ENCODE measurements at places on chromosomes 6 and 20. TPM values are rescaled to one million over a fixed set of nuclear protein-coding genes. Genes with fewer than 3 reads are reported as not detected.

Gene MTHFD1L
- total RNA-seq = 31.7 TPM

Gene EEF1A2
- total RNA-seq = 2.1 TPM

Gene GSTA1
- not detected for total RNA-seq

Gene SNAP91
- 0.28 TPM for total RNA-seq

Gene TSHZ2
- total RNA-seq = 41.1 TPM

Gene ARMC12
- 0.69 TPM for total RNA-seq

Gene AGER
- total RNA-seq = 1.1 TPM

Gene MAP3K5
- total RNA-seq = 53.0 TPM

Gene TCP11
- not detected for total RNA-seq

Gene TDRD6
- 1.6 TPM for total RNA-seq

Gene ENPP5
- total RNA-seq = 0.32 TPM

Gene CST4
- total RNA-seq = not detected

Gene TNFRSF6B
- 10.9 TPM for total RNA-seq

Gene WFDC10B
- 0.93 TPM for total RNA-seq

Gene FNDC1
- not detected for total RNA-seq

Gene PDE7B
- 7.3 TPM for total RNA-seq

Gene CST2
- total RNA-seq = not detected

Gene OXT
- not detected for total RNA-seq

Gene TBC1D7
- 5.3 TPM for total RNA-seq

Gene GATA5
- total RNA-seq = 1.4 TPM

Gene TJAP1
- total RNA-seq = 14.0 TPM

Gene NRN1
- 18.6 TPM for total RNA-seq

Gene C20orf144
- total RNA-seq = not detected

Gene BLCAP
- 197 TPM for total RNA-seq

Gene EDN3
- total RNA-seq = not detected

Gene CALHM4
- not detected for total RNA-seq

Gene PPP1R14C
- 0.31 TPM for total RNA-seq

Gene GPR63
- total RNA-seq = 0.50 TPM

Gene NR2E1
- not detected for total RNA-seq

Gene TBC1D22B
- 8.0 TPM for total RNA-seq

Gene STX11
- 156 TPM for total RNA-seq

Gene PDYN
- total RNA-seq = not detected

Gene TMEM63B
- 23.4 TPM for total RNA-seq

Gene MOCS1
- total RNA-seq = 90.1 TPM

Gene LYRM4
- total RNA-seq = 26.2 TPM

Gene NAPB
- total RNA-seq = 11.7 TPM

Gene GPR6
- total RNA-seq = not detected

Gene PHACTR2
- total RNA-seq = 59.1 TPM

Gene DNMT3B
- 0.37 TPM for total RNA-seq

Gene BHLHE23
- not detected for total RNA-seq

Gene TFAP2A
- not detected for total RNA-seq

Gene OPRL1
- total RNA-seq = 1.5 TPM

Gene ERVFRD-1
- total RNA-seq = 0.24 TPM

Gene KIF6
- total RNA-seq = 0.38 TPM

Gene TRIM40
- total RNA-seq = not detected

Gene GNAS-AS1
- not detected for total RNA-seq

Gene CYB5R4
- 12.5 TPM for total RNA-seq

Gene RIPPLY2
- not detected for total RNA-seq

Gene SIGLEC1
- total RNA-seq = 28.2 TPM

Gene ADGB
- total RNA-seq = not detected

Gene RIPOR3
- 16.8 TPM for total RNA-seq

Gene BANF2
- total RNA-seq = not detected

Gene BMP5
- total RNA-seq = not detected

Gene DZANK1
- 1.4 TPM for total RNA-seq

Gene CD93
- total RNA-seq = 227 TPM

Gene HRH3
- not detected for total RNA-seq

Gene ACTL10
- 1.1 TPM for total RNA-seq

Gene VARS1
- 35.5 TPM for total RNA-seq
